ENCODE measurements at places on chromosomes 5 and 9. TPM values are rescaled to one million over a fixed set of nuclear protein-coding genes. Genes with fewer than 3 reads are reported as not detected.

Gene PTCH1
- total RNA-seq: 8.7 TPM

- DNase-seq: no peak
Measured at GRCh38 chr5:11594021-11594420, 310.2 kb downstream of the CTNND2 start.

- peak; percentile 83 for DNase-seq
Measured at GRCh38 chr9:95025213-95026147, 292.0 kb downstream of the FANCC start.

Gene SLC24A2
- total RNA-seq: not detected

Gene OMD
- 19.6 TPM for total RNA-seq

Gene MARVELD2
- 1.3 TPM for total RNA-seq

Gene FABP6
- total RNA-seq: not detected

- no peak for DNase-seq
Measured at GRCh38 chr5:151643388-151643787, 43.3 kb downstream of the SPARC start.

DNA sequence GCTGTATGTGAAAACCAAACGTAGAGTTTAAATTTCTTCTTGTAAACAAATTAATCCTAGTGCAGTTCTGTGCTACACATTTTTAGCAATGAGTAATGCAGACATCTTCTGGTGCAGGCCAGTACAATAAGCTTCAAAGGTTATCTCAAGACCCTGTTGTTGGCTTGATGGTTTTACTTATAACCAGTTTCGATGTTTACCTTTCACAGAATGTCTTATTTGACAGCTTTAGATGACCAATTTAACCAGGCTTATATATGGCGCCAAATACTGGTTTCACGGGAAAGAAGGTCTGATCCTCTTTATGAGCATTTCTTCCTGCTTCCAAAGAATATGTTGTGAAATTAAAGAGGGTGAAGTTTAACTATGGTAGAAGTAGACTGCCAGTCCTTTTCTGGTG lies 9.9 kb downstream of the ZFAND5 start:
- DNase-seq: no peak

- no peak for DNase-seq
Measured at GRCh38 chr9:98284754-98285153, 29.3 kb upstream of the TBC1D2 start.

DNA sequence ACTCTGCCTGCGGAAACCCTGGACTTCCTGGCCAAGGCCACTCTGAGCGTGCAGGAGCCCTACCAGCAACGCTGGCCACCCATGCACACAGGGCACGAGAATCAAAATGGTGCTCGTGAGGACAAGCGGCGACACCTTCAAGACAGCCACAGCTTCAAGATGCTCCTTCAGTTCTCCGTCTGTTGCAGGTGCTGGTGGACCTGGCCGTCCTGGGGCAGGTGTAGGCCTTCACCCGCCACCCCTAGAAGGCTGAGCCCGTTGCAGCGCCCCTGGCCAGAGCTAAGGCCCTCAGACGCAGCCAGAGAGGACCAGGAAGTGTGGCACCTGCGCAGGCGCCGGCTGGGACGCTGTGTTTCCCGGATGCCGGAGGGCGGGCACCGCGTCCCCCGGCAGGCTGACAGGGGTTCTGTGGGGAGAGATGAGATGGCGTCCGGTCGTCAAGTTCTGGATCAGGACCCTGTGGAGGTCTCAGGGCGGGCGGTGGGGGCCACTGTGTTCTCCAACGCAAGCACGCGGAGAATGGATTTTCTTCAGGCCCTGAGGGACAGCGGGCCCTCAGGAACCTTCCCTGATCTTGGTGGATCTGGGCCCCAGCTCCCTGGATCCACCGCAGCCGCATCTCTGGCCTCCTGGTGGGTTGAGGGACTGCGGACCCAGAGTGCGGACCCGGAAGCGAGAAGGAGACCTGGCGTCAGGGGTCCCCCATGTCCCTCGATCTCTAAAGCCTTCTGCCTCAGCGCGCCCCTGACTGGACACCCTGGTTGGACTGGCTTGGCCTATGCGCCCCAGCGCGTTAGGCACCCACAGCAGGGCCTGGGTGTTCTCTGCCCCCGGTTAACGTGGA lies 1770.8 kb upstream of the CDH9 start:
- peak; percentile 39 for DNase-seq

- no peak for DNase-seq
Measured at GRCh38 chr9:36878986-36879982, 154.8 kb downstream of the PAX5 start.

Gene PCDHGC4
- 1.8 TPM for total RNA-seq

Gene CTXN3
- total RNA-seq: not detected

Gene SUSD3
- total RNA-seq: 1.2 TPM

Gene TRIO
- total RNA-seq: 56.9 TPM

GRCh38 chr9:136644343-136644592 lies 18.4 kb upstream of the EGFL7 start:
- DNase-seq: peak; percentile 97

Gene ECM2
- total RNA-seq: 12.2 TPM

- no peak for DNase-seq
Measured at GRCh38 chr5:79285833-79286232, 49.9 kb downstream of the JMY start.

Gene SLF1
- 6.9 TPM for total RNA-seq

Gene ZNF474
- total RNA-seq: not detected

DNA sequence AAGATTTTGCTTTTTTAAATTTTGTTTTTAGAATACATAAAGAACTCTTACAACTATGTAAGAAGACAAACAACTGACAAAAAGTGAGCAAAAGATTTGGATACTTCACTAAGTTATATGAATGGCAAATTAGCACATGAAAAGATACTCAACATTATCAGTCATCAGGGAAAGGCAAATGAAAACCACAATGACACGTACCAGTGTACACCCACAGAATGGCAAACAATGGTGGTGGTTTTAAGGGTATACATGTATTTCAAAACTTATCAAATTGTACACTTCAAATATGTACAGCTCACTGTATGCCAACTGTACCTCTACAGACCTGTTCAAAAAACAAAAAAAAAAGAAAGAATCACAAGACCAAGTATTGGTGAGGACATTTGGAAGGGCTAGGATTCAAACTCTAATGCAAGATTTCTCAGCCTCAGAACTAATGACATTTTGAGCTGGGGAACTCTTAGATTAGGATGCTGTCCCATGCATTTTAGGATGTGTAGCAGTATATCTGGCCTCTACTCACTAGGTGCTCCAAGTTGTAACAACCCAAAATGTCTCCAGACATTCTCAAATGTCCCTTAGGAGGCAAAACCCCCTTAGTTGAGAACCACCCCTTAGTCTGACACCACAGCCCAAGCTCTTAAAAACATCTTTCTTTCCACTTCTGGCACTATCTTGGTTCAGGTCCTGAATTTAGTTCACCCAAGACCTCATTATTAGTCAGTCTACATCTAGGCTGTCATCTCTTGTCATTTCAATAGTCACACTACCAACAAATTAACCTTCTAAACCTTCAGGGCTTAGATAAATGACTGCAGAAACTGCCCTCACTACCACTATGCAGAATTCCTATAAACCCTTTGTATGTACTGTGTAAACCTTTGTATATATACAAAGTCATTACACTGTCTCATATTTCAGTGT lies 9.7 kb downstream of the SCAI start:
- DNase-seq: no peak

DNA sequence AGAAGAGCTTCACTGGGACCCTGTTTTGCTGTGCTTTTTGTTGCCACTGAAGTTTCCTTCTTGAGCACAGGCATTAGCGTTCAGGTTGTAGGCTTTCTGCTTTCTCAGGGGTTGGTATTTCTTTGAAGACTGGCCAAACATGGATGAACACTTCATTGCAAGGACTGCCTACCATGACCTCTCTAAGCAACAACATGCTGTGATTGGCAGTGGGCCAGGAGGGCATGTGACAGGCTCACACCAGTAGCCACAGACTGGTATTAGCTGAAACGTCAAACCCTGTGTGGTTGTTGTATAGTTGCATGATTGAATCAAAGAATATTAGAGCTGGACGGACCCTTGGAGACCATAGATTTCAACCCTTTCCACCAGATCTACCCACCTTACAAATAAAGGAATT lies 20.0 kb upstream of the MLANA start:
- DNase-seq: no peak

Gene LECT2
- total RNA-seq: not detected

Gene ADGRD2
- total RNA-seq: not detected

DNA sequence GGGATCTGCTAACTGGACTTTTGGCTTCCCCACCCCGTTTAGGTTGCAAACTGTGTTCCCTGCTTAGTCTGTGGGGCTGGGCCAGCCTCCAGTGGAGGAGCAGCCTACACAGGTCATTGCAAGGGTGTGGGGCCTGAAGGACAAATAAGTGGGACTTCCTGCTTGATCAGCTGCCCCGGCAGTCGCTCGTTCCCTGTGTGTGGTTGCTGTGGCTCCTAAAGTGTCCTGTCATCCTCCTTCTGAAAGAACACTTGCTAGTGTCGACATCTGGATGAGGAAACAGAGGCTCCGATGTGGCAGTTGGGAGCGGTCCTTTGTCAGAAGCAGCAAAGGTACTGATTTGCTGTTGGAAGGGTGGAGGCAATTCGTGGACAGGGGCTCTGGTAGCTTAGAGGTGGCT lies 88.9 kb upstream of the TBCA start:
- DNase-seq: no peak

GRCh38 chr5:2052687-2053086 lies 170.0 kb upstream of the IRX4 start:
- no peak for DNase-seq

DNA sequence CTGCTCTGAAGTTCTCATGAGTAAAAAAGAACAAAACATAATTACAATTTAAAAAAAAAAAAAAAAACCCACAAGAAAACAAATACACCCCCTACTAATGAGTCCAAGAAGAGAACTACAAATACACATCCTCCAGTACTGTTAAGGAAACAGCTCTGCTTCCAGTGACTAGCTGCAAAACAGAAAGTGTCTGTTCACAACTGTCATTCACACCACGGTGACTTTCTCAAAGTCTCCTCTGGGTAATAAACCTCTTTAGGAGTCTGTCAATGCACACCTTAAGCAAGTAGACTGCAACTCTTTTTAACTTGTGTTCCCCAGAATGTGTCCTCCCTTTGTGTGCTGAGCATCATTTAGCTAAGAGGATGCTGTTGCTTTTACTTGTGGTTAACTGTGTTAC lies 6.2 kb downstream of the REEP5 start:
- DNase-seq: no peak

GRCh38 chr5:65108786-65109743 lies 340.3 kb downstream of the CWC27 start:
- no peak for DNase-seq

Gene NR4A3
- 4.9 TPM for total RNA-seq

DNA sequence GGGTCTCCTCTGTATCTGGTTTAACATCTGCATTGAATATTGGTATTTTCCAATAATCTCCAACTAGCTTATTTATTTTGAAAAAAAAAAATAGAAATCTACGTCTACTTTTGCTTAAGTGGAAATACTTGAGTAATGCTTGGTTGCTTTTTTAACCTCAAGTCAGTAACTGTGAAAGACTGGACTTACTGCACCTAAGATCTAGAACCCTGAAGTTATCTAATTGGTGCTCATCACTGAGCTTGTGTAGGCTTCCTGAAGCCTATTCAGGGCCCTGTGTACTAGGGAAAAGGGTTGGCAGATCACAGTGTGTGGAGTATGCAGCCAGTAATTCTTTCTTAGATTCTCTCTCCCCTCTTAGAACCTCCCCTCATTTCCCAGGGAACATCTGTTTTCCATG lies 16.2 kb downstream of the SLC1A1 start:
- no peak for DNase-seq

DNA sequence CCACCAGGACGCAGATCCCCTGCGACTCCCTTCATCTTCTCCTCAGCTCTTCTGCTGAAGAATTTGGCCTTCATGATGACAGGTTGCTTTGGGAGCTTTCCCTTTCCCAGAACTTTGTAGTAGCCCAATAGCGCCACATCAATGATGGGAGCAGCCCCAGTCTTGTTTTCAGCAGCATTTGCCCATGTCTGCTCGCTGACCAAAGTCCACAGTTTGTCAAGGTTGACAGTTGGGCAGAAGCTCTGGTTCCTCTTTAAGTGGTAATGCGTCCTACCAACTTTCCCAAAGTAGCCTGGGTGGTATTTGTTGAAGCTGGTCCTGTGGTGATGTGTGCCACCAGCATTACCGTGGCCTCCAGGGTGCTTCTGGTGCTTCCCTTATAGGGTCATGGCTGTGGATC lies 62.2 kb downstream of the GCNT4 start:
- DNase-seq: no peak

GRCh38 chr5:166436872-166437271 lies 1854.6 kb upstream of the WWC1 start:
- no peak for DNase-seq

Gene CSF2
- total RNA-seq: not detected

DNA sequence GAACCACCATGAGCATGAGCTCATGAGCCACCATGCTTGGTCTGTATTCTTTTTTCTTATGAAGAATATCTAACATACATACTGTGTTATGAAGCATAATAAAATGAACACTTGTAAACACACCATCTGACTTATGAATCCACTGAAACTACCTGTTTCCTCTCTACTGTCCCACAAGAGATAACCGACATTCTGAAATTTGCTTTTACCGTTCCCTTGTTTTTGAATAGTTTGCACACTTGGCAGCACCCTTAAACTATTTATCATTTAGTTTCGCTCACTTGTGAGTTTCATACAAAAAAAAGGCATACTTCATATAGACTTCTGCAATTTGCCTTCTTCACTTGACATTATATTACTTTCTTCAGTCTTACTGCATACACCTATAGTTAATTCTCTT lies 8.9 kb downstream of the LARS1 start:
- no peak for DNase-seq

DNA sequence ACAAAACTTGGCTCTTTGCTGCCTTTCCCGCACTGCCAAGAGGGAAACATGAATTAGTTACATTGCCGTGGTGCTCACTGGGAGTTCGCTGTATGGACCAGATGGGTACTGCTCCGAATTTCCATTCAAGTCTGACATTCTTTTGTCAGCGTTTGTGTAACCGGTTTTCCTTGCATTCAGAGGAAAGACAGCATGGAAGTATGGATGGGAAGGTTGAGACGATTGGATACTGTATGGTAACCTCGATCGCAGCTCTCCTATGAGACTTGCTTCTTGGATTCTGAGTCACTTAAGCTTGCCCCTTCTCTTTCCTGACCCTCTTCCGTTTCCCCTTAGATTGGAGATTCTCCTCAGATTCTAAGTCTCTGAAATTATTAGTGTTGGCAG lies 625 bp upstream of the UBLCP1 start:
- DNase-seq: no peak

GRCh38 chr5:37174928-37175327 lies 74.2 kb downstream of the CPLANE1 start:
- DNase-seq: no peak
